GM04503 (cell line): ENCODE measurements at places on chromosomes 7 and 10.

- peak; percentile 57 for DNase-seq
These were observed 1249.1 kb downstream of the TYW1 start for GRCh38 chr7:68245688-68246087.

GRCh38 chr10:131031346-131031745 is 280.2 kb downstream of the TCERG1L start:
- no peak for DNase-seq

DNA sequence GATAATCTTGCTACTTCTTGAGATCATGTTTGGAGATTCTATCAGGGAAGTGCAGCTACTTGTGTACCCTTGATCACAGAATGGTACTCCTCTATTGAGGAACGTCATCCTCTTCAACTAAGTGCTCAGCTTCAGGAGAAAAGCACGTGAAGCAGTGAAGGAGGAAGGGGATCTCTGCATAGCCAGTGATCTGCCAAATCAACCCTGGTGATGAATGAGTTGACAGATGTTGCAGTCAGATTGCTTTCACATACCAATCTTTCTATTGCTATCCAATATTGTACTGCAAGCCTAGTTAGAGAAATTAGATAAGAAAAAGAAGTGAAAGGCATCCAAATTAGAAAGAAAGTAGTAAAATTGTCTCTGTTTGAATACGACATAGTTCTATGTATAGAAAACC is 309.4 kb downstream of the TWIST1 start:
- no peak for DNase-seq

DNA sequence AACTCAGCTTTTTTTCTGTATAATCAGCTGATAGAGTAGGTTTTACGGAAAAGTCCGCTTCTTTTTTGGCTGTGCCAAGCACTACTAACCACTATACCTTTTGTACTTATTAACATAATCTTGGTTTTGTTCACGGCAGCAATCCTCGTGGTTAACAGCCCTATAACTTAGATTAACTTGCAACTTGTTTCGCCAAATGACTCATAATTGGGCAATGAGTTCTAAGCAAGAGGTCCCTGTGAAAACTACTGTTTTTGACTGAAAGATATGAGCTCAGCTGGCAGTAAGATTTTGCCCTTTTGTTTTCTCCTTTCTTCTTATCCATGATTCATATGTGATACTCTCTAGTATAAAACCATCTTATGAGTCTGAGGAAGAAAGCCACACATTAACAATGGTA is 345.0 kb upstream of the PCDH15 start:
- DNase-seq = no peak

DNA sequence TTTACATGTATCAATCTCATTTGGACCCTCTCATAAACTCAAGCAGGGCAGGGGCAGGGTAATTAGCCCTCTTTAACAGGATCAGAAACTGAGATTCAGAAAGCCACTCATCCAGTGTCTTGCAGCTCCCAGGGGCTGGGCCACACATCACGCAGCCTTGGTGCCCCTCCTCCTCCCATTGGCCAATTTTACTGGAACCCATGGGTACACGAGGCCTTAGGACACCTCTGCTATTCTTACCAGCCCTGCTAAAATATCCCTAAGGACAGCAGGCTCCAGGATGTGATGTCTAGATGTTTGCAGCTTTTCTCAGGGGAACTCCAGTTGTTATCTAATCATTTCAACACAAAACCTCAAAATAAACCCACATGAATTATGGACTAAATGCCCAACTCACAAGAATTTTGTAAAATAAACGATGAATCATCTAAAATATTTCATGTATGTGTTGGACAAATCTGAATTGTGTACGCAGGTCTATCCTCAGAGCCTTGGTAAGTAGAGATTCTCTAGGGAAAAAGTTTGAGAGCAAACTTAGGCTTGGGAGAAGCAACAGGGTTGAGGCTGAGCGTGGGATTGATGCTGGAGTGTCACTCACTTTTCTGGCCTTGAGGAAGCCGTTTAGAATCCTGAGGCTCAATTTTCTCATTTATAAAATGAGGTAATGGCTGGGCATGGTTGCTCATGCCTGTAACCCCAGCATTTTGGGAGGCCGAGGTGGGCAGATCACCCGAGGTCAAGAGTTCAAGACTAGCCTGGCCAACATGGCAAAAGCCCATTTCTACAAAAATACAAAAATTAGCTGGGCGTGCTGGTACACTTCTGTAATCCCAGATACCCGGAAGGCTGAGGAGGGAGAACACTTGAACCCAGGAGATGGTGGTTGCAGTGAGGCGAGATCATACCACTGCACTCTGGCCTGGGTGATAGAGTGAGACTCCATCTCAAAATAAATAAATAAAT is 69.7 kb upstream of the TNS3 start:
- peak; percentile 99 for DNase-seq

DNA sequence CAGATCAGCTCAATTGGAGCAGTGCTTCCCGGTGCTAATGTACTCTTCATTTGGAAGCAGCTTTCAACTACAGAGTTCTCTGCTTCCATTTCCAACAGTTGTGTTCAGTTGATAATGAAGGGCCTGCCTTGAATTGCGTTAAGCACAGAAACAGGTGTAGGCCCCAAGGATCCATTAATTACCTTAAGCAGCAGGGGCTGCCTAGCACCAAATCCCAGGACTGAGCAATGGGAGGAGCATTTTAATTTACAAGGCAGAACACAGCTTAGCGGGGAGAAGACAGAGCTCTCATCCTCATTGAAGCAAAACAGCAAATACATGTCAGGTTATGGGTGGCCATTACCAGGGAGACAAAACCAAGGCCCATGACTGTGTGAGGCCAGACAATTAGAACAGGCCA is 349.6 kb downstream of the TFEC start:
- no peak for DNase-seq

GRCh38 chr10:5862360-5862961 is 27.2 kb downstream of the ANKRD16 start:
- DNase-seq = no peak
